Osteoblast (primary cell): ENCODE measurements at places on chromosomes 5 and 9. TPM values are rescaled to one million over a fixed set of nuclear protein-coding genes. Genes with fewer than 3 reads are reported as not detected.

GRCh38 chr9:6302417-6302816 is 25.8 kb upstream of the TPD52L3 start:
- no peak overlapping the region for H3K4me3 ChIP-seq
- no peaks in the 10 kb centered on the region for H3K36me3 ChIP-seq
- DNase-seq, result no peak

The LHX3 gene
- total RNA-seq, result under 0.01 TPM in 1 of 2 replicates, not detected in the other

The MLANA gene
- under 0.01 TPM in 1 of 2 replicates, not detected in the other for total RNA-seq

- H3K4me3 ChIP-seq, result no peak overlapping the region
- no peak overlapping the region for H3K27ac ChIP-seq
- DNase-seq, result no peak
- H3K4me1 ChIP-seq, result no peaks in the 10 kb centered on the region
- H3K27me3 ChIP-seq, result no peaks in the 10 kb centered on the region
Observed at GRCh38 chr9:122011818-122012498, 81.2 kb downstream of the TTLL11 start.

- no peaks in the 10 kb centered on the region for H3K36me3 ChIP-seq
- peaks cover 22% of the 10 kb centered on the region for H3K4me1 ChIP-seq
- peak; percentile 76 for DNase-seq
- peak overlapping the region; percentile 2 for H3K27ac ChIP-seq
Observed at GRCh38 chr9:94668928-94669729, 29.8 kb upstream of the FBP1 start.

- H3K4me3 ChIP-seq, result no peak overlapping the region
- peaks cover 14% of the 10 kb centered on the region for H3K4me1 ChIP-seq
- no peak overlapping the region for H3K27ac ChIP-seq
- H3K27me3 ChIP-seq, result no peaks in the 10 kb centered on the region
- H3K36me3 ChIP-seq, result no peaks in the 10 kb centered on the region
- DNase-seq, result no peak
Observed at GRCh38 chr9:112892981-112893380, 2.3 kb upstream of the SLC46A2 start.

DNA sequence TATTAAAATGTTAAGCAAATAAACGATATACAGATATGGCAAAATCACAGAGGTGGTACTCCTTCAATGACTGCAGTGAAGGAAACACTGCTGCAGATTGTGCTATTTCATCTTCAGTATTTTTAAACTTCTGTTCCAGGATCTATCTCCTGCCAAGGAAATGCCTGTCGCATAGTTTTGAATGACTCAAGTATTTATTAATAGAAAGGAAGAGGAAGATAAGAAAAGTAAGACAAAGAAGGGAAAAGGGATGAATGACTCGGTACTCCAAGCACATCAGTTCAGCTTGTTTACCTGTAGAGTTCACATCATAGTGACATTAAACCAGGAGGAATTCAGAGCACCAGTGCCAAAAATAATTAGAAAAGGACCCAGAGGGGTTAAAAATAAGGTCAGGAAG is 5.1 kb upstream of the GPX8 start:
- no peak overlapping the region for H3K4me3 ChIP-seq
- peaks cover 22% of the 10 kb centered on the region for H3K4me1 ChIP-seq
- H3K27me3 ChIP-seq, result no peaks in the 10 kb centered on the region
- H3K36me3 ChIP-seq, result no peaks in the 10 kb centered on the region

GRCh38 chr9:126207256-126207655 is 119.4 kb upstream of the MVB12B start:
- no peak for DNase-seq
- H3K27me3 ChIP-seq, result peaks cover 9% of the 10 kb centered on the region
- H3K27ac ChIP-seq, result no peak overlapping the region
- H3K36me3 ChIP-seq, result no peaks in the 10 kb centered on the region
- no peak overlapping the region for H3K4me3 ChIP-seq

The LRRC19 gene
- total RNA-seq, result under 0.01 TPM in 2 replicates
